NCI-H187 (cell line): ENCODE measurements at places on chromosomes 2 and 18.

DNA sequence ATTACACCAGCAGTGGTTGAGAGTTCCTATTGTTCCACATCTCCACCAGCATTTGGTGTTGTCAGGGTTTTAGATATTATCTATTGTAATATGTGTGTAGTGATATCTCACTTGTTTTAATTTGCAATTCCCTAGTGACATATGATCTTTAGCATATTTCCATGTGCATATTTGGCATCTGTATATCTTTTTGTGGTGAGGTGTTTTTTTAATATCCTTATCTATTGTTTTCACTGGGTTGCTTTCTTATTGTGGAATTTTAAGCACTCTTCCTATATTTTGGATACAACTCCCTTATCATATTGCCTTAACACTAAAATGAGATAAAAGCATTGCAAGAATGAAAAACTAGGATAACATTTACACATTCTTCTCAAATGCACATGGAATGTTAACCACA, 453.9 kb upstream of the FSIP2 start:
- DNase-seq: no peak

GRCh38 chr2:46704041-46704440, 211.6 kb downstream of the MCFD2 start:
- DNase-seq: no peak

DNA sequence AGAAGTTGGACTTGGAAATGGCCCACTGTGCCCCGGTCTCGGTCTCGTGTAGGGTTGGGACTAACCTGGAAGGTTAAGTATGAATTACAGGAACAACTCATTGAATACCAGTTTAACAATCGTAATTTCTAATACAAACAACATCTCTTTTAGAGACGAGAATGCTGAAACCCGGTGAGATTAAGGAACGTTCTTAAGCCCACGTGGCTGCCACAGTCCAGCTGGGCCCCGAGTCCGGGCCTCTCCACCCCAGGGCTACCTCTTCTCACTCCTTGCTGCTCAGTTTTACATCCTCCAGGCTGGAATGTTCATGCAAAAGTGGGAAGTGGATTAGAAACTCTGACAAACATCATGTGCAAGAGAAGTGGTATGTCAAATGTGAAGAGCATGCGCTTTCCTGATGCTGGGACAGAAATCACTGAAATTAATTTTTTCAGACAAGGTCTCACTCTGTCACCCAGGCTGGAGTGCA, 29.4 kb downstream of the NGEF start:
- no peak for DNase-seq

DNA sequence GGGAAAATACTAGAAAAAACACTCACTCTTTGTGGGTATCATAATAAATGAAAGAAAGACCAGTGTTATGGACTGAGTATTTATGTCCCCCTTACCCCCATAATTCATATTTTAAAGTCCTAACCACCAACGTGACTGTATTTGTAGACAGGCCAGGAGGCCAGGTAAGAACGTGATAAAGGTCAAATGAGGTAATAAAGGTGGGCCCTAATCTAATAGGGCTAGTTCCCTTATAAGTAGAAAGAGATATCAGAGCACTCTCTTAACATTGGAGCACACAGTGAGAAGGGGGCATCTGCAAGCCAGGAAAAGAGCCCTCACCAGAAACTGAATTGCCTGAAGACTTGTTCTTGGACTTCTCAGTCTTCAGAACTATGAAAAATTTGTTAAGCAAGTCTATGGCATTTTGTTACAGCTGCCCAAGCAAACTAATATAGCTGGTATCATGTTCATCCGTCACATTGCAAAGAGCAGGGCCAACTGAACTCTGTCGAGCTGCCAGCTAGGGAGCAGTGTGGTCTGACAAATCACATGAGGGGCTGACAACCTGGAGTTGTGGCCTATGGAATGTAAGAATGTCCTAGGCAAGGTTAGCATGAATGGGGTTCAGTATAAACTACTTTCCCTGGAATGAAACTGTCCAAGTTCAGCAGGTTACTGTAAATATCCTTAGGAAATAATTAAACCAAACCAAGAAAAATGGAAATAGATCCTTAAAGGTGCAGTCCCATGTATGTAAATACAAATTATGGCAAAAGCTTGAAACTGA, 280.9 kb downstream of the ZNF385B start:
- DNase-seq: no peak
